ENCODE measurements at places on chromosomes 7 and 10. TPM values are rescaled to one million over a fixed set of nuclear protein-coding genes. Genes with fewer than 3 reads are reported as not detected.

DNA sequence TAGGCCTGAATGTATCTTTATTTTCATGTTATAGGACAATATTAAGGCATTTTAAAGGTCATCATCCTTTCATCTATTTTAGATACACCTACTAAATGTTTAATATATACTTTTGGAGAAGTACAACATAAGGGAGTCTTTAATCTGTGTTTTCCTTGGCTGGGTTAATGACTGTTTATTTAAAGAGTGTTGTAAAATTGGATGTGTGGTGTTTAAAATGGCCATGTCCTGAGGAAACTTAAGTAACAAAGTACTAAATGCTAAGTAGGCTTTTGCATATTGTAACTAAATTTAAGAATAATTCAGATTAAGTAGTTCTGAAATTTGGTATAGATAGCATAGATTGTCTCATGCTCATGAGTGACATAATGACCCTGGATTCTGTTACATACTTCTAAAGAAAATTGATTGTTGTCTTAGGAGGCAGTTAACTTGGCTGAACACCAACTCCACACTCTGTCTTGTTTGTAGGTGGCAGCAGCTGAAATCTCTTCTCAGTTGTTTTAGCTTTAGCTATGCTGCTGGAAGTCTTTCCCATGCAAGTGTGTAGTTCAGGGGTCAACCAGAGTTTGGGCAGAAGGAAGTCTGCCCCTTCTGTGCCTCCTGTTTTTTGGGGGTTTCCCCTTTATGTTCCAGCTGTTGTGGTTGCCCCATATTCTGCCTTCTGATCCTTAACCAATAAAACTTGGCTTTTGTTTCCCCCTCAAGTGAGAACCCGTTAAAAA is 29.2 kb downstream of the DLD start:
- DNase-seq, result no peak

DNA sequence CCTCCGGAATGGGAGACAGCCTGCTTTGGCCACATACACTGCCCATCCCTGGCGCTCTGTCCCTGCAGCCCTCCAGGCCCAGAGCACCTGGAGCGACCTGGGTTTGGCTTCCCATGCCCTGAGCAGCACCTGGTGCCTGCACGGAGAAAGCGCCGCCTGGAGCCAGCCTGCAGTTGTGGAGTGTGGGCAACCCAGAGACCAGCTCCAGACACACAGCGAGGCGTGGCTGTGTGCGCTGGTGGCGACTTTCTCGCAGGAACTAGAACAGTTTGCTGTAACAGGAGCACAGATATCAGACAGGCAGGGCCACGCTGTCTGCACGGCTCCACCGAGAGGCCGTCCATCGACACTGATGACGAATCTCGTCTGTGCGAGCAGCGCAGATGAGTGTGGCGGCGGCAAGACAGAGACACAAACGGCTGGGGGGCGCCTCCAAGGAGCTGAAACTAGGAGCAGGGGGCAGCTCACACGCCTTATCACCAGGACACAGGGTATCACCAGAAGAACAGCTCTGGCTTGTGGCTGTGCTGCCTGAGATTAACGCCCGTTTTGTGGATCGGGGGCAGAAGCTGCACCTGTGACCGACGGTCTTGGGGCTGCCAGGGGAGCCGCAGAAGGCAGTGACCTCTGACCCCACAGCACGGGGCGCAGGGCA is 275.3 kb downstream of the DNAJB6 start:
- DNase-seq, result no peak

HOXA1 gene
- polyA plus RNA-seq, result 3.4 TPM

GRCh38 chr7:3942816-3943745 is 642.0 kb downstream of the SDK1 start:
- DNase-seq, result no peak

DNA sequence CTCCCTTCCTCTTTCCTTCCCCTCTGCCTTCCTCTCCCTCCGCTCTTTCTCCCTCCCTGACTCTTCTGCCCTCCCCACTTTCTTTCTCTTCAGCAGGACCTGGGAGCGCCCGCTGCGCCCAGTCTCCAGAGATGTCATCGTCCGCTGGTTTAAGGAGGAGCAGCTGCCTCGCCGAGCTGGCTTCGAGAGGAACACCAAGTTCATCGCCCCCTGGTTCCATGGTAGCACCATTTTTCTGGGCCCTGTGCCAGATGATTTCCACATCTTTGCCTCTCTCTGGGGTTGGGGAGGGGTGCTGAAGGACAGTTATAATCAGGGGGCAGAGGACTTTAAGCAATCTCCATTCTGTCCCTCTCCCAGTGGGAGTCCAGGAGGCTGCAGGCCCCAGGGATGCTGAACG is 71.6 kb downstream of the SH2D4B start:
- DNase-seq, result no peak

- DNase-seq, result peak; percentile 62
Measured at GRCh38 chr10:101818872-101819633, 809 bp upstream of the OGA start.

DNA sequence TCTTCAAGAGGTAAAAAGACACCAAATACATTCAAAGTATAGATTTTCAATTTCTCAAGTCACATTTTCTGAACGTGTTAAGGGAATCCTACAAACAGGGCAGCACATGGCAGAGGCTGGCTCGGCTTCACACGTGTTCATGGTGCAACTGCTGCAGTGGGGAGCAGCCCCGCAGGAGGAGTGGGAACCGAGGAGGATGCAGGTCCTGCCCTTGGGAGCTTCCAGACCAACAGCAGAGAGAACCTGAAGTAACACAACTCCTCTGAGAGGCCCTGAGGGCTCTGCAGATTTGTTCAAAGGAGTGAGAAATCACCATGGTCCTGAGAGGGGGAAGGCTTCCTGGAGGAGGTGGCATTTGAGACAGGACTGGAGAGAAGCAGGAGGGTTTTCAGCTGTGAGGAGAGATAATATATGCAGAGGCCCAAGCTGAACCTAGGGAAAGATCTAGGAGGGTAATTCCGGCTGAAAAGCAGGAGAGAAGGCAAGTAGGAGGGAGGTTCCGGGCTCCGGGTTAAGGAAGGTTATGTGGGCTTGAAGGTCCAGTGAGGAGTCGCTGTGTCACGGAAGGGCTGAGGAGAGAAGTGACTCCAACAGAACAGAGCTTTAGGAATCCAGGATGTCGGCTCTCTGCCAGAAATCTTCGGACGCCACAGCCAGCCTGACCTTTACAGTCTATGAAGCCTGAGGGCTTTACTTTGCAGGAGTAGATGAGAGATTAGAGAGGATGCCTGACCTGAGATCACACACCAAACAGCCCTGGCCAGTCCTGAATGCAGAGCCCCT is 77.5 kb downstream of the GPR26 start:
- DNase-seq, result no peak

DNA sequence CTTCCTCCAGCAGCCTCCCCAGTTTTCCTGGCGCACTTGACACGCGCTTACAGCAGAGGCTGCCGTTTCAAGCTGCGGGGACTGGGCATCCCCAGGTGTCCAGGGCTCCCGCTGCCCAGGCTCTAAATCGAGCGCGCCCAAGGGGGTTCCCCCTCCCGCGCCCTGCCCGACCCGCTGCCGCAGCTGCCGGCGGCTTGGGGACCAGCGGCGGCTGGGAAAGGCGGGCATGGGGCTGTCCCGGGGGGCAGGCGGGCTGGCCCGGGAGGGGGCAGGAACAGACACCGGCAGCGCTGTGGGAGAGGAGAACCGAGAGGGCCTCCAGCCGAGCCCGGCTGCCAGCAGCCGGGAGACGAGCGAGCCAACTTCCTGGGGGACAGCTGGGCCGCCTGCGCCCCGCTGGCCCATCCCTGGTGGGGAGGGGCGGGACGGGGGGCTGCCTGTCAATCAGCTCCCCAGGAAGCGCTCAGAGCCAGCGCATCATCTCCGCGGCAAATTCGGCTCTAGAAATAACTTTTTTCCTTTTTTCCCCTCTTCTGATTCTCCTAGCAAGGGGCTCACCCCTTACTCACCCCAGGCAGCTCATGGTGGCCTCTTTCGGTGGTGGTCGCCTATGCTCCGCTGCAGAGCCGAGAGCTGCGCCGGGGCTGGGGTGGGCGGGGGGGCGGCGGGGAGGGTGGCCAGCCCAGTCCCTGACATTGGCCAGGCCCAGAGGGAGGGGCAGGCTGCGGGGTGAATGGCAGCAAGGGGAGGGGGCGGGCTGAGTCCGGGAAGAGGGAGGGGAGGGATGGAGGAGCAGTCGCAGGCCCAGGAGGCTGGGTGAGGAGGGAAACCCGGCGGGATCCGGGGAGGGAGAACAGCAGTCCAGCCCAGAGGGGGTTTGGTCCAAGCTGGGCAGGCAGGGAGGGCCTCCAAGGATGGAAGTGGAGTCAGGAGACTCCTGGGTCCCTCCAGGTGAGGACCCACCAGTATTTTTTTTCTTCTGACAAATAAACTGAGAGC is 14.7 kb downstream of the GRID2IP start:
- no peak for DNase-seq

- DNase-seq, result no peak
Measured at GRCh38 chr10:102242118-102242485, 790 bp upstream of the PITX3 start.

Data from left kidney (tissue), 8 donors.